ENCODE measurements at places on chromosomes 6 and 20.
A peak's percentile ranks its signal among the peaks of the same experiment; 100 is the strongest.

DNA sequence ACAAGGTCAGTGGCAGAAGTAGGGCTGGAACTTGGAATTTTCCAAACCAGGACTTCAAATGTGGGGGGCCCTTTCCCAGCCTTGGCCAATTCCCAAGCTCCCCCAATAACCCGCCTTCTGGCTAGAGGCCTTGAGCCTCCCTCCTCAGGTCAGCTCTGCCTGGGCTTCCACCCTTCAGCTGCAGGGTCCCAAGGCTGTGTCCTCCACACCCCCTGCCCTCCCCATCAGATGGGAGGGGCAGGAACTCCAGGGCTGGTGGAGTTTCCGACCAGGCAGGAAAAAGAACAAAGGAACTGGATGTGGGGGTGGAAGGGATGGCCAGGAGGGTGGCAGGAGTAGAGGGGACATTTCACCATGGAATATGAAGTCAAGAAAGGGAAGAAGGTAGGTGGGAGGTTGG, at the start of gene CCM2L:
Gene CCM2L (plus strand): TSS at position 338 of the 400 bp plus-strand sequence. CDS start 17 bp downstream, at position 355.
- peak within 1 kb of the TSS; percentile 41 for H3K4me3 ChIP-seq
- no peaks in the 10 kb centered on the region for H3K27me3 ChIP-seq
- no peak within 1 kb of the TSS for H3K27ac ChIP-seq
- H3K4me1 ChIP-seq = peaks cover 54% of the 10 kb centered on the region

- peaks cover 46% of the 10 kb centered on the region for H3K4me1 ChIP-seq
- no peak for DNase-seq
- no peaks in the 10 kb centered on the region for H3K36me3 ChIP-seq
- no peaks in the 10 kb centered on the region for H3K27me3 ChIP-seq
- peak overlapping the region; percentile 93 for H3K27ac ChIP-seq
Measured at GRCh38 chr6:52326540-52327364, 35.2 kb upstream of the PAQR8 start.

GRCh38 chr20:62244644-62245108, 6.4 kb downstream of the OSBPL2 start:
- H3K27ac ChIP-seq = peak overlapping the region; percentile 41
- H3K4me3 ChIP-seq = no peak overlapping the region
- peaks cover 18% of the 10 kb centered on the region for H3K4me1 ChIP-seq
- no peaks in the 10 kb centered on the region for H3K27me3 ChIP-seq
- no peak for DNase-seq

GRCh38 chr20:4956200-4956810, 45.0 kb downstream of the SLC23A2 start:
- peaks cover 5% of the 10 kb centered on the region for H3K36me3 ChIP-seq
- no peak overlapping the region for H3K27ac ChIP-seq
- no peaks in the 10 kb centered on the region for H3K27me3 ChIP-seq
- no peaks in the 10 kb centered on the region for H3K4me1 ChIP-seq

Measured in WTC11 (cell line).